ENCODE measurements at places on chromosomes 16 and 17.

GRCh38 chr16:8877894-8878522 is 4.1 kb upstream of the LITAFD start:
- no peak overlapping the region for H3K27ac ChIP-seq
- H3K27me3 ChIP-seq, result no peaks in the 10 kb centered on the region
- no peaks in the 10 kb centered on the region for H3K36me3 ChIP-seq

DNA sequence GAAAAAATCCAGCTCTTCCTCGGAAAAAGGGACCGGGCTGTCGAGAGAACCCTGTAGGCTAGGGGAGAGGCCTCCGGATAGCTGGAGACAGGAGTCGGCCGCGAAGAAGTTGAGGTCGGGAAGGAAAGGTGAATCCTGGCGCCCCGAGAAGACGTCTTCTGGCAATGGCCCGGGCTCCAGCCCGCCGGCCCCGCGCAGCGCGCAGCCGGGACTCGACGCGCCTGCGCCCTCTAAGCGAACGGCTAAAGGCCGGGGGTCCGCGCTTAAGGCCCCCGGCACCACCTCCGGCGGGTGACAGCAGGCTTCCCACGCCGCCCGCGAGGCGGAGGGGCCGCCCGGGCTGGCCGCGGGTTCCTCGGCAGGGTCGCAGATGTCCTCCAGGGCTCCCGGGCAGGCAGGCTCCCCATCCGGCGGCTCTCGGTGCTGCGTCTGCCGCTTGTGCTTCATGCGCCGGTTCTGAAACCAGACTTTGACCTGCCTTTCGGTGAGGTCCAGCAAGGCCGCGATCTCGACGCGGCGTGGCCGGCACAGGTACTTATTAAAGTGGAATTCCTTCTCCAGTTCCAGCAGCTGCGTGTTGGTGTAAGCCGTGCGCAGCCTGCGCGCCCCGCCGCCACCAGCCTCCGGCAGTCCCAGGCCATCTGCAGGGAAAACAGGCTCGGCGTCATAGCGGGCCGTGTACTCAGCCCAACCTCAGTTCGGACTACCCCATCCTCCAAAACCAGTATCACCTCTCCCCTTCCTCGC is 1.6 kb downstream of the HOXB2 start:
- H3K27ac ChIP-seq, result peak overlapping the region; percentile 77
- peak; percentile 68 for DNase-seq
- H3K4me1 ChIP-seq, result peaks cover 70% of the 10 kb centered on the region
- H3K4me3 ChIP-seq, result peak overlapping the region; percentile 88
- H3K27me3 ChIP-seq, result no peaks in the 10 kb centered on the region

GRCh38 chr16:12319428-12320035 is 343.0 kb downstream of the SNX29 start:
- H3K36me3 ChIP-seq, result no peaks in the 10 kb centered on the region
- H3K27me3 ChIP-seq, result no peaks in the 10 kb centered on the region
- DNase-seq, result no peak
- H3K4me3 ChIP-seq, result no peak overlapping the region

GRCh38 chr16:81661082-81661481 is 118.0 kb upstream of the PLCG2 start:
- no peak overlapping the region for H3K4me3 ChIP-seq
- no peak for DNase-seq
- H3K36me3 ChIP-seq, result peaks cover 62% of the 10 kb centered on the region
- no peak overlapping the region for H3K27ac ChIP-seq
- H3K27me3 ChIP-seq, result no peaks in the 10 kb centered on the region
